ENCODE measurements at places on chromosomes 11 and 22. TPM values are rescaled to one million over a fixed set of nuclear protein-coding genes. Genes with fewer than 3 reads are reported as not detected.

GRCh38 chr22:49959782-49960158 is 802 bp upstream of the PIM3 start:
- H3K27ac ChIP-seq = peak overlapping the region; percentile 87
- H3K36me3 ChIP-seq = peaks cover 9% of the 10 kb centered on the region
- H3K4me1 ChIP-seq = peaks cover 75% of the 10 kb centered on the region
- peak overlapping the region; percentile 52 for H3K4me3 ChIP-seq
- peak; percentile 74 for DNase-seq

GLYAT gene
- polyA plus RNA-seq = not detected

PDGFB gene
- 12.8 TPM for polyA plus RNA-seq

GRCh38 chr11:10275714-10276113 is 18.3 kb downstream of the SBF2 start:
- H3K4me1 ChIP-seq = no peaks in the 10 kb centered on the region
- no peak overlapping the region for H3K27ac ChIP-seq
- no peaks in the 10 kb centered on the region for H3K27me3 ChIP-seq
- H3K36me3 ChIP-seq = no peaks in the 10 kb centered on the region
- no peak for DNase-seq

LMNTD2 gene
- polyA plus RNA-seq = 3.1 TPM

GRCh38 chr22:24189249-24190158 is 8.2 kb downstream of the SUSD2 start:
- peak; percentile 52 for DNase-seq
- no peak overlapping the region for H3K27ac ChIP-seq
- no peaks in the 10 kb centered on the region for H3K27me3 ChIP-seq
- no peak overlapping the region for H3K4me3 ChIP-seq

DNA sequence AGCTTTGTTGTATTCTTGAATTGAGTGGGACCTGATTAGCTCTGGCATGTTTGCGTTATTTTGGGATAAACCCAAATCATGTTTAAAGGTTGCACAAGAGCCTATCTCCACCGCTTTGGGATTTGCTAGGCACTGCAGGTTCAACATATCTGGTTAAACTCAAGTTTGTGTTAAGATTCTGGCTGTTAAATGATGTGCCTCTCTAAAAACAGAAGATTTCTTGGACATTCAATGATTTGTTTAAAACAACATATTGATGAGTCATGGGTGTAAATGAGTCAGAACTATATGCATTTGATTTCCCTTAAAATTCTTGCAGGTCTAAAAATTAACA is 67.4 kb downstream of the AMOTL1 start:
- no peak overlapping the region for H3K27ac ChIP-seq
- no peak overlapping the region for H3K4me3 ChIP-seq
- no peaks in the 10 kb centered on the region for H3K36me3 ChIP-seq
- DNase-seq = no peak
- no peaks in the 10 kb centered on the region for H3K27me3 ChIP-seq

PRR5 gene
- polyA plus RNA-seq = 14.2 TPM

GRCh38 chr11:3877364-3878257 is 22.1 kb downstream of the STIM1 start:
- peak; percentile 68 for DNase-seq
- H3K27ac ChIP-seq = peak overlapping the region; percentile 74
- H3K4me3 ChIP-seq = peak overlapping the region; percentile 18

GRCh38 chr22:50469377-50470305 is 5.2 kb downstream of the SBF1 start:
- no peaks in the 10 kb centered on the region for H3K27me3 ChIP-seq
- no peak overlapping the region for H3K27ac ChIP-seq

- H3K4me3 ChIP-seq = no peak overlapping the region
- H3K27me3 ChIP-seq = no peaks in the 10 kb centered on the region
- H3K36me3 ChIP-seq = no peaks in the 10 kb centered on the region
- no peaks in the 10 kb centered on the region for H3K4me1 ChIP-seq
These were observed 100.0 kb upstream of the GRAMD1B start for GRCh38 chr11:123330071-123330470.

DNA sequence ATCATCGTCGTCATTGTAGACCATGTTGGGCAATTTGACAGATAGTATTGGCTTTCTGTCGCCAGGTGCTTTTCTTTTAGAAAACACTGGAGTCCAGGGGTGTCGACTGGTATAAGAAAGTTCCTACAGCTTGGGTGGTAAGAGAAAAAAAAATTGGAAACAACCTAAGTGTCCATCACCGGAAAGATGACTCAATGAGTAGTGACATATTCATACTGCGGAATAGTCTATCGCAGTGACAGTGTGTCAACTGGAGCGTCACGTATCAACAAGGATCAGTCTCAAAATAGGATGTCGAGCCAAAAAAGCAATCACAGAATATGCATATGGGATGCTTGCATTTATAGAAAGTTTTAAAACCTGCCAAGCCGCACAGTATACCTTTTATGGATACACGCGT is 157.6 kb downstream of the MN1 start:
- no peaks in the 10 kb centered on the region for H3K36me3 ChIP-seq
- no peaks in the 10 kb centered on the region for H3K27me3 ChIP-seq
- peaks cover 74% of the 10 kb centered on the region for H3K4me1 ChIP-seq
- DNase-seq = no peak
- H3K27ac ChIP-seq = no peak overlapping the region

GRCh38 chr11:107931206-107931605 is 3.0 kb downstream of the RAB39A start:
- no peak overlapping the region for H3K27ac ChIP-seq
- no peaks in the 10 kb centered on the region for H3K27me3 ChIP-seq
- no peak for DNase-seq
- no peaks in the 10 kb centered on the region for H3K4me1 ChIP-seq

DNA sequence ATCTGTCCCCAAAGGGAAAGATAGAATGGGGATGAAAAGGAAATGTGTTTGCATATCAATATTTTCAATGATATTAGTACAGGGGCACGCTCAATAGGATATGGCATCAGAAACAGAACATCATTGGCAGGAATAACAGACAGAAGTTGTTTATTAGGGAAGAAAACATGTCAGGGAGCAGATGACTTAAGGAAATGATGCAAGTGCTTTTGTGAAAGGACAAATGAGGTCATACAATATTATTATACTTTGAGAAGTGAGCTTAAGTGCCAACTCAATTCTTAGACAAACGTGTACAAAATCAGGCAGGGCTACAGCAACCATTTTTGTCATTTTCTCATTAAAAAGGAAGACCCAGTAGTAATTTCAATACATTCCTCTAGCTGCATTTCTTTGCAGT is 388.4 kb downstream of the SOX6 start:
- no peak overlapping the region for H3K4me3 ChIP-seq
- H3K27ac ChIP-seq = no peak overlapping the region
- no peaks in the 10 kb centered on the region for H3K36me3 ChIP-seq

GRCh38 chr11:3000032-3000961 is 8.2 kb upstream of the NAP1L4 start:
- no peaks in the 10 kb centered on the region for H3K27me3 ChIP-seq
- H3K36me3 ChIP-seq = peaks cover 23% of the 10 kb centered on the region
- H3K4me1 ChIP-seq = no peaks in the 10 kb centered on the region

- DNase-seq = no peak
- no peaks in the 10 kb centered on the region for H3K4me1 ChIP-seq
- H3K4me3 ChIP-seq = no peak overlapping the region
- no peaks in the 10 kb centered on the region for H3K36me3 ChIP-seq
- no peaks in the 10 kb centered on the region for H3K27me3 ChIP-seq
- H3K27ac ChIP-seq = no peak overlapping the region
These were observed 69.4 kb downstream of the ARL14EP start for GRCh38 chr11:30392221-30392784.

TANGO2 gene
- polyA plus RNA-seq = 14.8 TPM

Data from HepG2 (cell line).